ENCODE measurements at places on chromosomes 1 and 21.

DNA sequence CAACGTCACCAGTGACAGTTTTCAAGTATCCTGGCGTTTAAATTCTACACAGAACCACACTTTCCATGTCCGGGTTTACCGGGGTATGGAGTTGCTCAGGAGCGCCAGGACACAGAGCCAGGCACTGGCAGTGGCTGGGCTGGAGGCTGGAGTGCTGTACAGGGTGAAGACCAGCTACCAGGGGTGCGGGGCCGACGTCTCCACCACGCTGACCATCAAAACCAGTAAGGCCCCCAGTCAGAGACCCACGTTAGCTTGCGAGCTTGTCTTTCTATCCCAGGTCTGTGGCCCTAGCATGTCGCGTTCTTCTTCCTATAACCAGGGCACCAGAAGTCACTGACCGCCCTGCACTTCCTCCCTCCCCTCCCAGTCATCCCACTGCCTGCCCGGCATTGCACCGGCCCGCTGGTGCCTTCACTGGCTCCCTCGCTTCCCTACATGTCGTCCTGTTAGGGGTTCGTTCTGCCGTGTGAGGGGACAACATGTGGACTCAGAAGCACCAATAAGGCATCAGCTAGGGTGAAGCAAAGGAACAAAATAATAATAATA, 27.9 kb downstream of the UMODL1 start:
- no peak for DNase-seq

DNA sequence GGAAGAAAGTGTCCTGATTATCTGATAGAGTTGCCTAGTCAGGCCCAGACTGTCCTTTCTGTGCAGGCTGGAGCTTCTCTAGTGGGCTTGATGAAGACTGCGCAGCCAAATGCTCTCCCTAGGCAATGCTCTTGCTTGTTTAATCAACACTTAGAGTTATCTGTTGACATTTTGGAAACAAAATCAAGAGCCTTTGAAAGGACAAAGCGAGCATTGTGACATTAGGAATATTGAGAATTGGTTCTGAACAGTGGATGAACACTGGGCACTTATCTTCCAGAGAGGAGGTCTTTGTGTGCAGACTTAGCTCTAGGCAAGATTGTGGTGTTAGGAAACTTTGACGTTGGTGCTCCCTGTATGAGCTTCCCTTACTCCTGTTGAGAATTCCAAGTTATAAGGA, 94.5 kb downstream of the DNTTIP2 start:
- no peak for DNase-seq

DNA sequence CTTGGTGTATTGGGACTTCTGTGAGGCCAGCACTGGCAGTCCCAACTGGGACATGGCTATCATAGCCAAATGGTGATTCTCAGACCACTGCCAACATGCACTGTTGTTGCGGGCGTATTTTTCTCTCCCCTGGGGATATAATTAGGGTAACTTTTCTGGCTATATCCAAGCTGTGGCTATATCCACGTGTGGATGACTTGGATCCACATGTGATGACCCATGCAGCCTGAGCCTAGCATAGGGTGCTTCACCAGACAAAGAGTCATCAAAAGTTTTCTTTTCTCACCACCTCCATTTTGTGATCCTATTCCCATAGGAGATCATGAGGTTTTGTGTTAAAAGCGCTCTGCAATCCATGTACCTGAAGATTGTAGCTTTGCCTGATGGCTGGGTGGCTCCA, 51.2 kb upstream of the CSF3R start:
- no peak for DNase-seq

DNA sequence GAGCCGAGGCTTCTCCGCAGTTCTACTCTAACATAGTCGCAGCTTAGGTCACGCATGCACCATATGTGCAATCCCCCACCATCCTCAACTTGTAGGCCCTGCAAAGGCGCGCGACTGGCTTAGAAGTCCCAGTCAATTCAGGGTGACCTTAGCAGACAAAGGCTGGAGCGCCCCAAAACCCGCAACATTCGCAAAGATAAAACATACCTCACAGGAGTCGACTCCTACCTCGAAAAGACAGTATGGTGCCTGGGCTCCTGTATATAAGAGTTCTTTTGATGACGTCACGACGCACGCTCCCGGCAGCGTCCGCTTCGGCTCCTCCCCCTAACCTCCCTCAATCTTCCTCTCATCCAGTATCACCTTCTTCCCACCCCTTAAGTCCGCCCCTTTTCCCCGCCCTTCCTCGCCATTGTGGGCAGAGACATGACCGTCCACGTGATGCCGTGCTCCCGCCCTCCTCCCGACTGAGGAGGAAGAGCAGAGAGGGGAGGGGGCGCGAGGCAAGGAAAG, at the start of gene GAS5:
GAS5 (minus strand) TSS at position 237 of the 513 bp plus-strand sequence.
- DNase-seq: peak; percentile 95

DNA sequence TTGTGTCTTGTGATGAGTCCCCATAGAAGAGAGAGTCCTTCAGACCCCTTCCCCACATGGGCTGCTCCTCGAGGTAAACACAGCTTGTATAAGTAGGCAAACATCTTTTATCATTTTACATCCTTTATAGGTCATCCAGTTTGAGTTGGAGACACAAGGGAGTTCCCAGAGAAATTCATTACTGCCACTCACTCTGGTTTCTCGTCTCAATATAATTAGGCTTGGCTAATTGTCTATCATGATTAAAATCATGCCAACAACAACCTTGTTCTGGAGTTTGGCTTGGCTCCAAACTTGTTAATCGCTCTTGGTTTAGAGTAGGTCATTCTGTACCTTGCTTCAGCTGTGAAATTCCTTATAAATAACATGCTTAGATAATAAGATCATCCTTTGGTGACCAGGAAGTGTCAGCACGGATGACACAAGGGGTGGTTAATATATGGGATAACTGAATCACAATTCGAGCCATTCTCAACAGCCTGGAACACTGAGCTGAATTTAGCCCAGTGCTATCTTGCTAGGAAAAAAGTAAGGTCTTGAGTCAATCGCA, 70.7 kb upstream of the DAB1 start:
- no peak for DNase-seq

- DNase-seq: peak; percentile 89
Observed at GRCh38 chr1:161132410-161133219, at the start of gene DEDD. TSS of gene DEDD (minus strand) at chr1:161132667. CDS start at chr1:161124462, 8,205 bp downstream.

- no peak for DNase-seq
Observed at GRCh38 chr1:187691439-187691838, 862.7 kb downstream of the PLA2G4A start.

- DNase-seq: no peak
Observed at GRCh38 chr1:54323324-54323739, 82.9 kb downstream of the SSBP3 start.

DNA sequence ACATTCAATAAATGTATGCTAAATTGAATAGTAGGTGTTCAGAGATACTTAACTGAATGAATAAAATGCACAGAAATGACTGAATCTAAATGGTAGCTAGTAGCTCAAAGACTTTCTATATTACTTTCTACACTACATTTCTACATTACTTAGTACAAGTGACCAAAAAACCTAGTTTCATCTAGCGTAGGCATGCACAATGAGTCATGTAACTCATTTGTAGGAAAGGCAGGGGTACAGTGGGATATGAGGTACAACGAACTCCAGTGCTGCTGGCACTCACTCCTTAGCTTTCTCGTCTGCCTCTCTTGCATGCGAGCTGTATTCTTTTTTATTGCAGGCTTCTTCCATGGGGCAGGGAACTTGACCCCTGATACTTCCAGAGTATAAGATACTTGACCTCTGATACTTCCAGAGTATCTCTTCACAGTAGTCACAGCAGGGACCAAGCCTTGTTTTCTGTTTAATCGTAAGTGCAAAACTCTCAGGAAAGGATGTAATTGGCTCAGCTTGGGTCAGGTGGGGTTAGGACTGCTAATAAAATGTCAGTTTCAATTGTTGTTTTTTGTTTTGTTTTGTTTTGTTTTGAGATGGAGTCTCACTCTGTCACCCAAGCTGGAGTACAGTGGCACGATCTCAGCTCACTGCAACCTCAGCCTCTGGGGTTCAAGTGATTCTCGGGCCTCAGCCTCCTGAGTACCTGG, 4.9 kb upstream of the ATP2B4 start:
- no peak for DNase-seq

- no peak for DNase-seq
Observed at GRCh38 chr1:11924334-11925195, 1.7 kb downstream of the KIAA2013 start.

DNA sequence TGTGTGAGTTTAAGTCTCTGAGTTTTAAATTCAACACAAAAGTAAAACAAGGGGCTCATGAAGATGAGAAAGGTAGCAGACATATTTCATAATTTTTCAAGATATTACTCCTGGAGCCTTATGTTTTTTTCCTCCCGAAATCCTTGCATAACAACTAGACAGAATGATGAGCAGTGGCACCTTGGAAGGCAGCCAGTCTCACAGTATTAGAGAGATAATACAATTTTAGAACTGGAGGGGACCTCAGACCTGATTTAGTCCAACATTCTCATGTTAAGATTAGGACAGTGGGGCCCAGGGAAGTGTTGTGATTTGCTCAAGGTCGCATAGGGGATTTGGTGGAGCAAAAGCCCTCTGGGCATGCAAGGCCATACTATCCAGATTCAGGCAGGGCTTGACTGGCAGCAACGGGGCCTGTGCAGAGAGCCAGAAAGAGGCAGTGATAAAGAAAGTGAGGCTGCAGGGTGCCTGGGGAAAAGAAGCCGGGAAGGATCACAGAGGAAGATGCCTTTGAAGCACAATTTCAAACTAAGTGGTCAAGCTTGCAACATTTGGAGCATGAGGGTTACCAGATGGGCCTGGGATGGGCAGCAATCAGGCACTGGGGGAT, 31.4 kb upstream of the BCL9 start:
- DNase-seq: no peak

GRCh38 chr21:24994717-24995116, 612.6 kb downstream of the MRPL39 start:
- no peak for DNase-seq

DNA sequence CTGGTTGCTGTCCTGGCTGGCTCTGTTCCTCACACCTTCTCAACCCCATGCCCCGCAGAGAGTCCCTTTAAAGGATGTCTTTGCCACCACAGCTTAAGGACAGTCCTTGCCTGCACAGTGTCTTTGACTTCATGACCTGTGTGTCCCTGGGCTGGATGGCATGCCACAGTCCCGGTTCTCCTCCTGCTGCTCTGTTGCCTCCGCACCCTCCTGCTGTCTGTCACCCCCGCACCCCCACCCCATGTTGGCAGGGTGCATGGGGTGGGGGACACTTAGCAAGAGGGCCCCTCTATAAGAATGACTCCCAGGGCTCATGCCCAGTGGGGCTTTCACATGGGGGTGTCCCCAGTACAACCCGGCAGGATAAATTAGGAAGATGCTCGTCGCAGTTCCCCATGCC, 41.6 kb upstream of the PADI1 start:
- no peak for DNase-seq

- DNase-seq: no peak
Observed at GRCh38 chr1:68301471-68302001, 69.2 kb upstream of the WLS start.

- DNase-seq: no peak
Observed at GRCh38 chr1:100354971-100355394, 2.7 kb downstream of the CDC14A start.

All from cerebellar nuclear complex (tissue), 1 donor.